ENCODE measurements at places on chromosomes 1 and 21. TPM values are rescaled to one million over a fixed set of nuclear protein-coding genes. Genes with fewer than 3 reads are reported as not detected.

The CACHD1 gene
- 3.7 TPM for polyA plus RNA-seq

The CFHR1 gene
- polyA plus RNA-seq: not detected

The ERMAP gene
- 3.5 TPM for polyA plus RNA-seq

The LAD1 gene
- polyA plus RNA-seq: 51.4 TPM

The FCGR3A gene
- 5.8 TPM for polyA plus RNA-seq

The OR2T1 gene
- not detected for polyA plus RNA-seq

The CLCA1 gene
- 0.12 TPM for polyA plus RNA-seq

The CD52 gene
- 27.3 TPM for polyA plus RNA-seq

Measured in stomach (tissue), 19 donors.